ENCODE measurements at places on chromosomes 3 and 15. TPM values are rescaled to one million over a fixed set of nuclear protein-coding genes. Genes with fewer than 3 reads are reported as not detected.

The PARP15 gene
- not detected for total RNA-seq

The KIF23 gene
- total RNA-seq = 75.3 TPM

The LAMB2 gene
- 109 TPM for total RNA-seq

The GOLGA8J gene
- 0.06 TPM for total RNA-seq

The STX19 gene
- not detected for total RNA-seq

The ZPLD1 gene
- total RNA-seq = 0.06 TPM

The DNAJC13 gene
- 10.2 TPM for total RNA-seq

The MYD88 gene
- 26.6 TPM for total RNA-seq

The PCBP4 gene
- 15.1 TPM for total RNA-seq

The DAZL gene
- not detected for total RNA-seq

The GRK7 gene
- not detected for total RNA-seq

The GPR149 gene
- not detected for total RNA-seq

The C2CD4B gene
- total RNA-seq = 0.07 TPM

The CYP1A1 gene
- 1.6 TPM for total RNA-seq

The CRYGS gene
- total RNA-seq = 0.85 TPM

The KLHL40 gene
- total RNA-seq = not detected

The PAQR9 gene
- 3.1 TPM for total RNA-seq

The KIF7 gene
- total RNA-seq = 3.5 TPM

The NOX5 gene
- total RNA-seq = 0.24 TPM

The GP9 gene
- not detected for total RNA-seq

The USP8 gene
- 41.6 TPM for total RNA-seq

The FBXO40 gene
- not detected for total RNA-seq

The ADAMTSL3 gene
- 0.53 TPM for total RNA-seq

The SERPINI2 gene
- total RNA-seq = not detected

The DZIP1L gene
- 5.6 TPM for total RNA-seq

The SLCO2A1 gene
- 0.02 TPM for total RNA-seq

The C2CD4A gene
- 0.05 TPM for total RNA-seq

The CLDN1 gene
- 28.6 TPM for total RNA-seq

The CLK3 gene
- 34.9 TPM for total RNA-seq
